A673 (cell line): ENCODE measurements at places on chromosomes 6 and 20. TPM values are rescaled to one million over a fixed set of nuclear protein-coding genes. Genes with fewer than 3 reads are reported as not detected.

GRCh38 chr6:141261672-141262060 is 871.1 kb upstream of the GJE1 start:
- DNase-seq: no peak

GRCh38 chr6:145372671-145373151 is 362.6 kb downstream of the EPM2A start:
- DNase-seq: peak; percentile 19

- no peak for DNase-seq
Observed at GRCh38 chr6:164569509-164569908, 739.9 kb downstream of the C6orf118 start.

GRCh38 chr6:33620856-33621710 is at the start of gene ITPR3:
Gene ITPR3 (plus strand): TSS chr6:33621322. CDS start chr6:33621603, 281 bp downstream.
- DNase-seq: peak; percentile 65

DNA sequence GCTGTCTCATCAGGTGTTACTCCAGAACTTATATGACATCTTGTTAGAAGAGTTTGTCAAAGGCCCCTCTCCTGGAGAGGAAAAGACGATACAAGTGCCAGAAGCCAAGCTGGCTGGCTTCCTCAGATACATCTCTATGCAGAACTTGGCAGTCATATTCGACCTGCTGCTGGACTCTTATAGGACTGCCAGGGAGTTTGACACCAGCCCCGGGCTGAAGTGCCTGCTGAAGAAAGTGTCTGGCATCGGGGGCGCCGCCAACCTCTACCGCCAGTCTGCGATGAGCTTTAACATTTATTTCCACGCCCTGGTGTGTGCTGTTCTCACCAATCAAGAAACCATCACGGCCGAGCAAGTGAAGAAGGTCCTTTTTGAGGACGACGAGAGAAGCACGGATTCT is 43.7 kb upstream of the SMIM28 start:
- DNase-seq: no peak

- DNase-seq: no peak
Observed at GRCh38 chr6:22029171-22029570, 267.7 kb downstream of the PRL start.

ULBP2 gene
- 2.6 and 4.2 TPM in 2 replicates for total RNA-seq

CFAP61 gene
- total RNA-seq: not detected in 2 replicates

C6orf58 gene
- total RNA-seq: 0.64 and 1.1 TPM in 2 replicates
